ENCODE measurements at places on chromosomes 11 and 22. TPM values are rescaled to one million over a fixed set of nuclear protein-coding genes. Genes with fewer than 3 reads are reported as not detected.

GRCh38 chr11:32280339-32280738, 155.0 kb downstream of the WT1 start:
- H3K36me3 ChIP-seq = no peaks in the 10 kb centered on the region
- no peaks in the 10 kb centered on the region for H3K27me3 ChIP-seq
- DNase-seq = no peak
- no peak overlapping the region for H3K4me3 ChIP-seq

DNA sequence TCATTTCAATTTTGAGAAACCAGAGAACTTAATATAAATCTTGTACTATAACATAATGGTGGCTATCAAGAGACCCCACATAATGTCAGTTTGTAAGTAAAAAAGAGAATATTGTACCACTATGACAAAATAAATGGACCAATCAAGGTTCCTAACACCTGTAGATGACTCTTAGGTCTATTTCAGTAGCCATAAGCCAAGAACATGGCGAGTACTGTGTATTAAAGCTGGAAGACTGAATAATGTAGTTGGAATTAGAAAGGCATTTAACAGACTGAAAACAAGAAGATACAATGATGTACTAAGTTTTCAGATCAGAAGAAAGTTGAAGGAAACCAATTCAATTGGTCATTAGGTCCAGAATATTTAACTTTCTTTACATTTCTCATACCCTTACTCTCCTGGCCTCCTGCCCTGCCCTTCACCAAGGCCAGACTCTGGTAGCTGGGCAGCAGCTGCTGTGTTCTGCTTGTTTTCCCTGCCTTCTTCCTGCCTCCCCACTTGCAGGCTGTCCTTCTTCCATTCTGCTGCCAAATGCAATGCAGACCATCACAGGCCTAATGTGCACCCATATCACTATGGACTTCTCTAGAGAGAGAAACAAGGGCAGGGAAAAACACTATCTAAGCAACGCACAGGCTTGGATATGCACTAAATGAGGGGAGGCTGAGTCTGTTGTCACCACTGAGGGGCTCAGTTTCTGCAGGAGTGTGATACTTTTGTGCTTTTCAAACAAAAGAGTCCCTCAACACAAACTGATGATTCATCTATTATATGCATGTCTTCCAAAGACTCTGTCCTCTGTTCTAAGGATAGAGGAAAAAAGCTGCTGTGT, 60.1 kb downstream of the RAB30 start:
- H3K4me3 ChIP-seq = no peak overlapping the region
- H3K27me3 ChIP-seq = no peaks in the 10 kb centered on the region
- H3K27ac ChIP-seq = no peak overlapping the region
- peaks cover 5% of the 10 kb centered on the region for H3K4me1 ChIP-seq
- no peak for DNase-seq

Gene KCTD14
- total RNA-seq = 19.1 TPM

GRCh38 chr22:20585639-20586402, 78.4 kb downstream of the MED15 start:
- H3K27ac ChIP-seq = no peak overlapping the region
- DNase-seq = no peak
- peaks cover 7% of the 10 kb centered on the region for H3K36me3 ChIP-seq
- no peaks in the 10 kb centered on the region for H3K27me3 ChIP-seq

DNA sequence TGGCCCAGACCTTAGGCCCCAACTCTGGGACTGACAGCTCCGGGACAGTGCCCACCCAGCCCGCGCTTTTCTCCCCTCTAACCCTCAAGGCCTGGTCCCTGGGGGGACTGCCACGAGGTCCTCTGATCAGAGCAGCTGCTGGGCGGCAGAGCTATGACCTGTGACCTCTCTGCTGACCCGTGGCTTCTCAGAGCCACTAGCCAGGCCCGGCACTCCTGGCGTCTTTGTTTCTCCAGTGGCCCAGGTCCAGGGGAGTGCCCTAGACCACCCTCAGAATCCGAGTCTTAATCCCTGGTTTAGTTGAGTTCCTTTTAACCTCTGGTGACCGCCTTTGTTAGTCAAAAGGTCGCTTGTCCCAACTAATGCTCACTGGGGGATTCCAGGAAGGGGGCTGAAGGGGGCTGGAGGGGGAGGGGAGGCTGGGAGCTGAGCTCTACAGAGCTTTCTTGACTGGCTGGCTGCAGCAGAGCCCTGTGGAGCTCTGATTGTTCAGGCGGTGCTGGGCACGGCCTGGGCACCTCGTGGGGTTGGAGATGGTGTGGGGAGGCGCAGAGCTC, 1.2 kb downstream of the FBLN1 start:
- no peaks in the 10 kb centered on the region for H3K36me3 ChIP-seq
- H3K4me3 ChIP-seq = peak overlapping the region; percentile 86
- DNase-seq = peak; percentile 80

Gene OR5T1
- not detected for total RNA-seq

DNA sequence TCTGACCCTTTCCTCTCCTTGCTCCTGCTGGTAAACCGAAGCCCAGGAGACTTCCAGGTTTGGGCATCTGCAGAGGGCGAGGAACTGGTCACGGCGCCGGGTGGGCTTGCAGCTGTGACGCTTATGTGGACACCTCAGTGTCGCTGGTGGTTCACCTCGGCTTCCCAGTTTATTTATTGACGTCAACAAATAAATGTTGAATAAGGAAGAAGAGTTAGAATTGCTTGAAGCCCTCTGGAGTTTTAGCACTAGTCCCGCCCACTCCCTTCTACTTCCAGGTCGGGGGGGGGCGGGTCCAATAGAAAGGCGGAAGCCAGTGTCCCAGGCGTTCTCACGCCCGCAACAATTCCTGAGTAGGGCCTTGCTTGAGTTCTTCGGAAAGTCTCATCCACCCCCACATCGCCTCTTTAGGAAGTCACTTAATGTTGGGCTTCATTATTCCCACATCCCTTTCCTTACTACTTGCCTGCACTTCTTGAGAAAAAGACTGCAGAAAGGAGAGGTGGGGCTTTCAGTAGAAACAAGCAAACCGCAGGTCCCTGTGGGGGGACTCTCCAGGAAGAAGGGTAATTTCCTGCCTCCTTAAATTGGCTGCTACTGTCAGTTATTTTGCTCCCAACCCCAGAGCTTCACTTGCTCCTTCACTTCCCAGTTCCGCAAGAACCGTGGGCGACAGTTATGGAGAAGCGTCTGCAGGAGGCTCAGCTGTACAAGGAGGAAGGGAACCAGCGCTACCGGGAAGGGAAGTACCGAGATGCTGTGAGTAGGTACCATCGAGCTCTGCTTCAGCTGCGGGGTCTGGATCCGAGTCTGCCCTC, at the start of gene TTC9C:
Gene TTC9C, plus strand, starts transcription at position 316 of the 818 bp plus-strand sequence. Its CDS starts 363 bp downstream, at position 679.
- peak; percentile 94 for DNase-seq
- H3K4me1 ChIP-seq = peaks cover 24% of the 10 kb centered on the region
- H3K27me3 ChIP-seq = no peaks in the 10 kb centered on the region
- H3K4me3 ChIP-seq = peak within 1 kb of the TSS; percentile 59
- H3K36me3 ChIP-seq = peaks cover 15% of the 10 kb centered on the region
- H3K27ac ChIP-seq = peak within 1 kb of the TSS; percentile 97

Gene SEC14L6
- 2.1 TPM for total RNA-seq

DNA sequence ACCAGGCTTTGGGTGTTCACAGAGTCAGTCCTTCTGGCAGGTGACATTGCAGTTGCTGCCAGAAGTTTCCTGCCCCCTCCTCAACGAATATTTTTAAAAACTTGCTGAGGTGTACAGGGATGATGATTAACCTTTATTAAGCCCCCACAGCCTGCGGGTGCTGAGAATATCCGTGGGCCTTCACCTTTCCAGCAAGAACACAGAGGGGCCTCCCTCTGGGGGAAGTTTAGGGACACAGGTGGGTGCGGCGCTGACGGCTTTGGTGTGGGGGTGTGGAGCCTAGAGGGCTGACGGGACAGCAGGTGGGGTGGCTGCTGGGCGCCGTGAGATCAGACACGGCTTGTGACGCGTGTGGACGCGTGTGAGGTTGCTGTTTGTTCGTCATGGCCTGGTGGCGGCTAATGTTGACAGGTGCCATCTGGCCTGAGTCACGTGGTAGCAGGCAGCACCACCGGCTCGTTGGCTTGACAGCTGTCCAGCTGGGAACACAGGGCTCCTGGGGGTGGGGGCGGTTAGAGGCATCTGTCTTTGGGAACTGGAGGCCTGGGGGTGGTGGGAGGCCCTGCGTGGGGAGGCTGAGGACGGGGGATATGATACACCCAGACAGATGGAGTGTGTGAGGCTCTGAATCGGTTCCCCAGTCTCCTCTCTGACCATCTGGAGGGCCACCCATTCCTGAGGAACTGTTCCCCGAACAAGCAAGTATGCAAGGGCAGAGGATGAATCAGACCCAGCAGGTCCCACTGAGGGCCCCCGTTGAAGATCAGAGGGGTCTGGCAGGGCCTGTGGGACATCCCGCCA, 12.5 kb upstream of the LRRC10B start:
- H3K4me3 ChIP-seq = no peak overlapping the region
- peaks cover 8% of the 10 kb centered on the region for H3K27me3 ChIP-seq
- peaks cover 20% of the 10 kb centered on the region for H3K4me1 ChIP-seq
- H3K36me3 ChIP-seq = no peaks in the 10 kb centered on the region
- H3K27ac ChIP-seq = no peak overlapping the region

- peak; percentile 74 for DNase-seq
- H3K4me3 ChIP-seq = no peak overlapping the region
- H3K4me1 ChIP-seq = no peaks in the 10 kb centered on the region
- no peaks in the 10 kb centered on the region for H3K27me3 ChIP-seq
- no peaks in the 10 kb centered on the region for H3K36me3 ChIP-seq
These were observed 7.5 kb upstream of the C11orf97 start for GRCh38 chr11:94504689-94505293.

DNA sequence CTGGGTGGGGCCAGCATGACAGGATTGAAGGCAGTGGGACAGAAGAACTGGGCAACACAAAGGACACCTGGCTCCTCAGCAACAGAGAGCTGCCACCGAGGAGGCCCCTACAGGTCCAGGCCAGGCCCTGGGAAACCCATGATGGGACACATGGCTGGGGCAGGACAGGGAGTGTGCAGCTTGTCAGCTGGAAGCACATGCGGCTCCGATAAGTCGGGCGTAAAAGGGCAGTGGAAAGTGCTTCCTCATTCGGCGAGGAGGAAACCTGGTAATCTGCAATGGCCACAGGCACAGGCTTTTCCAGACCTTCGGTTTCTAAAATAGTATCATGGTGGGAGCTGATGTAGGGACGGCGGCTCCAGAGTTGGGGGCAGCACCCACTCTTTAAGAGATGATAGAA, 16.5 kb downstream of the GNAZ start:
- no peaks in the 10 kb centered on the region for H3K4me1 ChIP-seq
- no peaks in the 10 kb centered on the region for H3K27me3 ChIP-seq
- no peaks in the 10 kb centered on the region for H3K36me3 ChIP-seq
- no peak for DNase-seq

DNA sequence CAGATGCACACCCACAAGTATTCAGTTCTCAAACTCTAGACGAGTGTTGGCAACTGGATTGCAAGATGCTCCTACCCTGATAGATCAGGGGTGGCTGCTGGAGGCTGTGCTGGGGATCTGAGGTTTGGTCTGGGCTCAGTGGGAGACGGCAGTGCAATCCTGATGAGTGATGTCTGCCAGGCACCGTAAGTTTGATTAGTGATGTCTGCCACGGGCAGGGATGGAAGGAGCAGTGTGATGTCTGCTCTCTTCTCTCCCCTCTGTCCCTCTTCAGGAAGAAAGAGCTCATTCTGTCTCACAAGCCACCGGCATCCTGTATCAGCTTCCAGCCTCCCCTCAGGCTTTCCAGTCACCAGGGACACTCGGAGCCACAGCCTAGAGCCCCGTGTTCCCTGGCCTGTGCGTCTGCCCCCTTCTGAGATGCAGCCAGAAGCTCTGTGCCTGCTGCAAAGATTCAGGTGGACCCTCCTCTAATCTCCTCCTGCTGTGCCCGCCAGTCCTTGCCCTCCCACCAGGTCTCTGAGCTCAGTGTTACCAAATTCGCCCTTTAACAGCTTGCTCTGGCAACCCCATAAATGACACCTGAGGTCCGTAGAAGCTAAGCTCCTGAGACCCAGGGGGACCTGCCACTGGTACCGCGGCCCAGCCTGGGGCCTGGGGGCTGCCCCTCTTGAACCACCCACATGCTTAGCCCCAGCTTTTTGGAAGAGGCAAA, 19.9 kb downstream of the TP53I11 start:
- no peaks in the 10 kb centered on the region for H3K27me3 ChIP-seq
- H3K4me1 ChIP-seq = peaks cover 16% of the 10 kb centered on the region
- DNase-seq = no peak

DNA sequence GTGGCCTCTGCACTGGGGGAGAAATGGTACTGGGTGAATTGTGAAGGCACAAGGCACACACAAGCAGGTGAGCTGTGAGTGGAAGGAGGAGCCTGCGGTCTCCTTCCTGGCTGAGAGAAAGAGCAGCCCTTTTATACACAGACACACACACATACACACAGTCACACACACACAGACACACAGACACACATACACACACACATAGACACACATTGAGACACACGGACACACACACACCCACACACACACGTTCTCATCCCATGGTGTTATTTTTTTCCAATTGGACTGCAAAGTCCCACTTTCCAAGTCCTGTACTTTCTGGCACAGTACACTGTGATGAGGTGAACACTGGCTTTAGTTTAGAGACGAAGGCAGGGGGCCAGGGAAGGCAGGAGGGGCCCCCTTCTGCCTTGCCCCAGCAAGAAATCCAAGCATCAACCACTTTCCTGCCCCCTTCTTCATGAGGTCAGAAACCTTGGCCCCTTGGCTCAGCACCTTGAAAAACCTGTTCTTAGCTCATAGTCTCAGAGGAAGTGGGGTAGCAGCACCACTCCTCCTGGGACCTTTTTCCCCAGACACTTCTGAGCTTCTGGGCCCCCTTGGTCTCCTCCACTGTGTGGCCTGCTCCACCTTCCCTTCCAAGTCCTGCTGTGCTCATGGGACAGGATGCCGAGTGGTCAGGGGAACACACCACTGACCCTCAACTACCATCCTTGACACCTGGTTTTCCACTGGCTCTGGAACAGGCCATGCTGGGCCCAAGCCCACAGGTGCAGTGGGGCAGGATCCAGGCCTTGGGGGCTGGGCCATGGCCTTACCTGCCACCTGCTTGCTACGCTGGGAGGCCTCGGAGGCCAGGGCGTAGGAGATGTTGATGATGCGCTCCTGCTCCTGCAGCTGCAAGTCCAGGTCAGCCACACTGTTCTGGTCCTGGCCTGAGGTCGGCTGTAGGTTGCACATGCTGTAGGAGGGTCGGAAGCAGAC, 43.8 kb downstream of the C11orf58 start:
- 0 out of 2 replicates have a peak, but pooled peaks cover 4% of the 10 kb centered on the region for H3K4me1 ChIP-seq
- no peaks in the 10 kb centered on the region for H3K36me3 ChIP-seq
- no peaks in the 10 kb centered on the region for H3K27me3 ChIP-seq
- no peak overlapping the region for H3K4me3 ChIP-seq
- DNase-seq = no peak
- H3K27ac ChIP-seq = no peak overlapping the region

Gene MYRF
- 5.5 TPM for total RNA-seq

GRCh38 chr11:102760344-102761035, 19.9 kb downstream of the MMP10 start:
- H3K27me3 ChIP-seq = no peaks in the 10 kb centered on the region
- peaks cover 8% of the 10 kb centered on the region for H3K4me1 ChIP-seq

GRCh38 chr11:13280777-13281176, 3.2 kb downstream of the BMAL1 start:
- H3K36me3 ChIP-seq = no peaks in the 10 kb centered on the region
- DNase-seq = no peak
- peaks cover 18% of the 10 kb centered on the region for H3K4me1 ChIP-seq
- H3K27ac ChIP-seq = no peak overlapping the region

DNA sequence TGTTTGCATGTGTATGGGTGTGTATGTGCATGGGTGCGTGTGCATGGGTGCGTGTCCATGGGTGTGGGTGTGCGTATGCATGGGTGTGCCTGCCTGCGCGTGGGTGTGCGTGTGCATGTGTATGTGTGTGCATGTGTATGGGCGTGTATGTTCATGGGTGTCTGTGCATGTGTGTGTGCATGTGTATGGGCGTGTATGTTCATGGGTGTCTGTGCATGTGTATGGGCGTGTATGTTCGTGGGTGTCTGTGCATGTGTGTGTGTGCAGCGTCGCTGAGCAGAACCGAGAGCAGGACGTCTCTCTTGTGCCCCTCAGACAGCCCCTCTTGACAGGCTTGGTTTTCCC, 13.9 kb downstream of the IL17REL start:
- H3K27me3 ChIP-seq = peaks cover 15% of the 10 kb centered on the region
- no peaks in the 10 kb centered on the region for H3K4me1 ChIP-seq
- H3K36me3 ChIP-seq = no peaks in the 10 kb centered on the region
- DNase-seq = no peak
- H3K4me3 ChIP-seq = peak overlapping the region; percentile 59
